ENCODE measurements at places on chromosomes 1 and 21. TPM values are rescaled to one million over a fixed set of nuclear protein-coding genes. Genes with fewer than 3 reads are reported as not detected.

Gene SPATA6
- 31.8 TPM for total RNA-seq

Gene PEA15
- 43.7 TPM for total RNA-seq

Gene SH3BGR
- total RNA-seq, result 9.8 TPM

Gene KLHDC9
- 10.7 TPM for total RNA-seq

Gene SLC22A15
- 8.5 TPM for total RNA-seq

Gene ZNF362
- 33.2 TPM for total RNA-seq

Gene THEMIS2
- total RNA-seq, result 15.7 TPM

Gene CHIA
- not detected for total RNA-seq

Gene ADAMTS1
- 148 TPM for total RNA-seq

Gene KCNN3
- total RNA-seq, result 5.3 TPM

Gene LCE1E
- total RNA-seq, result not detected

Gene SEC16B
- 6.3 TPM for total RNA-seq

Gene CFHR5
- total RNA-seq, result not detected

Gene EPHA10
- total RNA-seq, result 0.12 TPM

Gene TEDDM1
- total RNA-seq, result not detected

Gene DIRAS3
- total RNA-seq, result 1.5 TPM

Gene AXDND1
- total RNA-seq, result 1.6 TPM

Measured in metanephros (tissue), 2 donors.